ENCODE measurements at places on chromosomes 5 and 9.
A peak's percentile ranks its signal among the peaks of the same experiment; 100 is the strongest.

DNA sequence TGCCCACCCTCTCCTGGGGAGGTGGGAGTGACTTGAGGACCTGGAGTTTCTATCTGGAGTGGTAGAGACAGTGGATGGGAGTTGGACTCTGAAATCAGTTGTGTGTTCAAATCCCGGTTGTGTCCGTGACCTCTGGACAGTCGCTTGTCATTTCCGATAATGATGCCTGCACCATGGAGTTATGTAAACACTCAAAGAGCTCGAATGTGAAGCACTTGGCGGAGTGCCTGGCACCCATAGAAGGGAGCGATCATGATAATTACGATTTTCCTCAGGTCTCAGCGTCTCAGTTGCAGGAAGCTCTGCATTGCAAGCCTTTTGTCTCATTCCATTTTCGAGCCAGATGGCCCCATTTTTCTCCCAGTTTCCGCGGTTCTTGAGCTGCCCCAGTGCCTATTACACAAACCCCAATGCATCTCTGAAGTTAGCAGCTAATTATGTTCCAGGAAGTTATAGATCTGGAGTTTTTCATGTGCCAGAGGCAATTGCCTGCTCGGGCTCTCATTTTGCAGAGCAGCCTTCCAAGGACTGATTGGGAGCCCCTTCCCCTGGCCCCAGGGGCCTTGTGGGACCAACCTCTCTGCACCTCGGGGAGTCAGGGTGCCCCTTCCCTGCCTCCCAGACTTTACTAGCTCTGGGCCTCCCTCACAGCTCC is 175.5 kb upstream of the MVB12B start:
- no peak for DNase-seq

DNA sequence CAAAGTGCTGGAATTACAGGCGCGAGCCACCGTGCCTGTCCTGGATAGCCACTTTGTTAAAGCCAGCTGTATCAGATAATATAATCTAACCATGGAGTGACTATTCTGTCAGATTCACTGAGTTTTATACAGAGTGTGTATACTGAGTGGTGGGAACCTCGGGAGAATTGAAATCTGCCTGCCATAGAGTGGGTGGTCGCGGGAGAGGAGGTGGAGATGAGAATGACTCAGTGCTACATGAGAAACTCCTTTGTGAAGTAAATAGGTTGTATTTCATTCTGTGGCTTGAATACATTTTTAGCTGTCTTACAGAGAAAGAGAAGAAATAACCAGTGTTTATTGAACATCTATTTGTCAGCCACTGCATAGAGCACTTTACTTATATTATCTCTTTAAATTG is 26.4 kb downstream of the ATP6V0E1 start:
- no peak for DNase-seq

GRCh38 chr9:93218161-93218560 is 34.2 kb downstream of the WNK2 start:
- no peak for DNase-seq

- DNase-seq = no peak
These were observed 105.7 kb upstream of the ADAMTSL1 start for GRCh38 chr9:18368206-18368605.

GRCh38 chr5:159051421-159052282 is 48.1 kb downstream of the EBF1 start:
- peak; percentile 36 for DNase-seq

GRCh38 chr5:25005431-25005830 is 360.7 kb upstream of the CDH10 start:
- DNase-seq = no peak

DNA sequence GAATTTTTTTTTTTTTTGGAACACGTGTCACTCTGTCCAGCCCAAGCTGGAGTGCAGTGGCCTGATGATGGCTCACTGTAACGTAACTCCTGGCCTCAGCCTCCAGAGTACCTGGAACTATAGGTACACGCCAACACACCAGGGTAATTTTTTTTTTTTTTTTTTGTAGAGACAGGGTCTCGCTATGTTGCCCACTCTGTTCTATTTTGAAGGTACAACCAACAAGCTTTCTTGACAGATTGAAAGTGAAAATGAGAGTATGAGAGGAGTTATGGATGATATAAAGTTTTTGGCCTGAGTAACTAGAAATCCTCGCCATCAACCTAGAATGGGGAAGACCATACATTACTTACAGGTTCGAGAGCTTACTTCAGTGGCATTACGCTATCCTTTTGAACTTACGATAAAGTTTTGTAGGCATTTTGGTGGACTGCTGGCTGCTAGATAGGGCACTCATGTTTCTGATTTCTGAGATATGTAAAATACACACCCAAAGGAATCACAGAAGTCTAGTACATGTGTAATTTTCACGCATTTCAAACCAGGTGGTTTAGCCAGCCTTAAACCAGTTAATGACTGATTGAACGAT is 806 bp upstream of the CDC42SE2 start:
- DNase-seq = peak; percentile 36

All from skin of body (tissue), 3 donors.